Posterior vena cava (tissue), 2 donors: ENCODE measurements at places on chromosomes 1 and 21. TPM values are rescaled to one million over a fixed set of nuclear protein-coding genes. Genes with fewer than 3 reads are reported as not detected.

The TMEM82 gene
- total RNA-seq, result not detected

The CELA3B gene
- total RNA-seq, result not detected

The ZNF593OS gene
- not detected for total RNA-seq

The GNAT2 gene
- not detected for total RNA-seq

The KRTAP11-1 gene
- not detected for total RNA-seq

The HORMAD1 gene
- 0.33 TPM for total RNA-seq

The GSTM5 gene
- total RNA-seq, result 16.7 TPM

The CNIH3 gene
- 1.6 TPM for total RNA-seq

The HOOK1 gene
- 0.62 TPM for total RNA-seq

The HENMT1 gene
- 3.0 TPM for total RNA-seq

The FMOD gene
- 102 TPM for total RNA-seq

The PER3 gene
- total RNA-seq, result 19.0 TPM

The OR2L8 gene
- not detected for total RNA-seq

The OPRD1 gene
- total RNA-seq, result not detected

The PPM1J gene
- 3.0 TPM for total RNA-seq

The FCGR2B gene
- 7.4 TPM for total RNA-seq

The GUCA2A gene
- total RNA-seq, result not detected

The PGBD5 gene
- total RNA-seq, result 0.43 TPM

The RIPPLY3 gene
- total RNA-seq, result not detected

The ERG gene
- 28.6 TPM for total RNA-seq

The ACBD3 gene
- total RNA-seq, result 44.0 TPM

The CYP4Z1 gene
- 1.5 TPM for total RNA-seq

The SFN gene
- total RNA-seq, result 6.7 TPM

The ARHGAP29 gene
- total RNA-seq, result 39.3 TPM

The CENPL gene
- total RNA-seq, result 5.4 TPM

The IL19 gene
- not detected for total RNA-seq

The IFI44L gene
- 36.4 TPM for total RNA-seq

The OR2AK2 gene
- total RNA-seq, result not detected

The ADAM30 gene
- total RNA-seq, result not detected

The CFHR3 gene
- 0.79 TPM for total RNA-seq

The SLC22A15 gene
- total RNA-seq, result 3.1 TPM

The C4BPA gene
- total RNA-seq, result 0.37 TPM

The IFI6 gene
- 104 TPM for total RNA-seq

The WDR26 gene
- 72.8 TPM for total RNA-seq
